ENCODE measurements at places on chromosomes 3 and 15.

GRCh38 chr3:147299656-147300055 is 106.7 kb downstream of the ZIC4 start:
- no peak for DNase-seq
- no peaks in the 10 kb centered on the region for H3K4me1 ChIP-seq
- H3K27ac ChIP-seq: no peak overlapping the region
- no peaks in the 10 kb centered on the region for H3K36me3 ChIP-seq

DNA sequence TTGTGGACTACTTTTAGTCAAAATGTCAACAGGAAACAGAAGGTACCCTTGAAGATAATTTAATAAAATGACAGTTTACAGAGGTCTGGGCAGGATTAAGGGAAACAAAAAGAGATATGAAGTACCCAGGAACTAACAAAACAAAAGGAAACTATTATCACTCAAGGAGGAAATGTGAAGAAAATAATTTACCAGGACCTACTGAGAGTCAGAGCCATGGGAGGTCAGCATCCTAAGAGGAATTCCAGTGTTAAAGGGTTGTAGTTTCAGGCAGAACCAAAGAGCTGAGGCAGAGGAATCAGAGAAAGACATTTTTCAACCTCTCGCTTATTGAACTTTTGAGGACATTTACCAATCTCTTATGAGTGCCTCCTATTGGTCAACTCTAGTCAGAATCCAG is 408.9 kb upstream of the CBLB start:
- DNase-seq: no peak
- H3K36me3 ChIP-seq: no peaks in the 10 kb centered on the region
- no peak overlapping the region for H3K4me3 ChIP-seq
- no peaks in the 10 kb centered on the region for H3K27me3 ChIP-seq

DNA sequence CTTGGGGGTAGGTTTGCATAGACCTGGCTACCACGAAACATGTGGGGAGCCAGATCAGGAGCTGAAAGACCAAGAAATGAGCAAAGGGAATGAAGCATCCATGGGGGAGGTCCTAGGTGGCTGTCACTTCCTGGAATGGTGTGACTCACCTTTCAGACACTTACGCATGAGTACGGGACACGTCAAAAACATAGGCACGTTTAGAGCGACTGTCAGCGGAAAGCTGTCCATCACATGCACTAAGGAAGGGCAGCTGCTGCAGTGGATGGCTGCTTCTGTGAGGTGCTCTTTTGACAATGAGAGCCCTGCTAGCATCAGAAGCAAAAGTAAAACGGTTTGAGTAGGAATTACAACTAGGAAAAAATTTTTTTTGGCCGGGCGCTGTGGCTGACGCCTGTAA is 244.6 kb upstream of the CCDC54 start:
- no peaks in the 10 kb centered on the region for H3K27me3 ChIP-seq
- no peak overlapping the region for H3K4me3 ChIP-seq
- no peaks in the 10 kb centered on the region for H3K4me1 ChIP-seq
- H3K27ac ChIP-seq: no peak overlapping the region
- no peak for DNase-seq

DNA sequence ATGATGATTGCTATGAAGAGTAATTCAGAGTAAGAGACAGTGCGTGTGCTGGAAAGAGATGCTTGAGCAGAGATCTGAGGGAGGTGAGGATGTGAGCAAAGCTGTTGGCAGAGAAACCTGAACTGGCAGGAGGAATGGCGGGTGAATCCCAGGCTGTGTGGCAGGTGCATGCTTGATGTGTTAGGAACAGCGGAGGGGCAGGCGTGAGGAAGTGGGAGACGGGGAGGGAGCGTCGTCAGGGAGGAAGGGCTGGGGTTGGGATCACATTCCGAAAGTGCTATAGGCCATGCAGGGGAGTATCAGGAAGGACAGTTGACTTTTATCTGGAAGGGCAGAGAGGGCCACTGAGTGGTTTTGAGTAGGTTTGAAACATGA is 8.6 kb downstream of the GABRA5 start:
- H3K36me3 ChIP-seq: no peaks in the 10 kb centered on the region
- no peak overlapping the region for H3K27ac ChIP-seq
- H3K4me1 ChIP-seq: no peaks in the 10 kb centered on the region
- H3K4me3 ChIP-seq: no peak overlapping the region
- DNase-seq: no peak

Measured in right atrium auricular region (tissue), 2 donors.